Stromal cell of bone marrow (primary cell): ENCODE measurements at places on chromosomes 1 and 21.

DNA sequence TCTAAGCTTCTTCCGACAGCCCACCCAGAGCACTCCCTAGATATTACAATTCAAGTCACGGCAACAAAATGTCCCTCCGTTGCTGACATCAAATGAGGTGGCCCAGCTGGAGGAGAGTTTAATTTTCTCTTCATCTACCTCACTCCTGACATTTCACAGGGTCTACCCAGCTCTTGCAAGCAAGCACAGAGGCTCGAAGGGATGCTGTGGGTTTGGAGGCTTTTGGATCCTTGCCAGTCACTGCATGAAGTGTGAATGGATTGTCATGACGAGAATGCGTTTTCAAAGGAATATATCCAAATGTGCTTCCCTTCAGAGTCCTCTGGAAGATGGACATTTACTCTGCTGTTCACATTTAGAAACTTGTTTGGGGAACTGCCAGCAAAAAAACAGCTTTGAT, 33.5 kb downstream of the CAPN8 start:
- no peak for DNase-seq

DNA sequence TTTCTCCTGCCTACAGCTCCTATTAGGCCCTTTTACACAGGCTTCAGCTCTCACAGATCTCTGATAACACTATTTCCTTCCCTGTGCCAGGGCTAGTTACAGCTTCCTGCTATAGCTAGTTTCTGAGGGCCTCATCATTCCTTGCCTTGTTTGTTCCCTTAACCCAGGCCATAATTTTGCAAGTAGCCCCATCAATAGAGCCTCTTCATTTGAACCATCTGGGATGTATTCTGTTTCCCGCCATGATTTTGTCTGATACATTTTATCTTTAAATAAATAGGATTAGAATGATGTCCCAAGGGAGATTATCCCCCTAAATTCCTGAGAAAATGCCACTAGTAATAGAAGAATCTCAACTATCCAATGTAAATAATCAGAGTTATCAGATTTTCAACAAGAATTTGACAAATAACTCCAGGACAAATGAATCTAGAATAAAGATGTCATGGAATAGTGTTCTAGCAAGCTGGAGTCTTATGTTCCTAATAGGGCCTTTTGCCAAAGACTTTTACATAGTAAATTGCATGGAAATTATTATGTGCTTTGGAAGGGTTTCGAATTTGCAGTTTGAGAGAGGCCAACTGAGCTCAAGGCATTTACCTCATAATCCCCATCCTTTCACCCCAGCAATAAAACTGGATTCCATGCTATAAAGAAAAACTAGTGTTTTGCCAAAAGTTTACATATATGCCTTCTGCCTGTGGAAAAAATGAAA, 16.1 kb downstream of the IFT25 start:
- no peak for DNase-seq

DNA sequence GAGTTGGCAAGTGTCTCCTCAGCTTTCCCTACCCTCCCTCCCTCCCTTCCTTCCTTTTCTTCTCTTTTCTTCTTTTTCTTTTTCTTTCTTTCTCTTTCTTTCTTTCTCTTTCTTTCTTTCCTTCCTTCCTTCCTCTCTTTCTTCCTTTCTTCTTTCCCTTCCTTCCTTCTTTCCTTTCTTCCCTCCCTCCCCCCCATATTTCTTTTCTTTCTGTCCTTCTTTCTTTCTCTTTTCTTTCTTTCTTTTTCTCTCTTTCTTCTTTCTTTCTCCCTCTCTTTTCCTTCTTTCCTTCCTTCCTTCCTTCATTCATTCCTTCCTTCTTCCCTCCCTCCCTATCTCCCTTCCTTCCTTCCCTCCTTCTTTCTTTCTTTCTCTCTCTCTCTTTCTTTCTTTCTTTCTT, 18.6 kb upstream of the TTC22 start:
- DNase-seq: no peak

DNA sequence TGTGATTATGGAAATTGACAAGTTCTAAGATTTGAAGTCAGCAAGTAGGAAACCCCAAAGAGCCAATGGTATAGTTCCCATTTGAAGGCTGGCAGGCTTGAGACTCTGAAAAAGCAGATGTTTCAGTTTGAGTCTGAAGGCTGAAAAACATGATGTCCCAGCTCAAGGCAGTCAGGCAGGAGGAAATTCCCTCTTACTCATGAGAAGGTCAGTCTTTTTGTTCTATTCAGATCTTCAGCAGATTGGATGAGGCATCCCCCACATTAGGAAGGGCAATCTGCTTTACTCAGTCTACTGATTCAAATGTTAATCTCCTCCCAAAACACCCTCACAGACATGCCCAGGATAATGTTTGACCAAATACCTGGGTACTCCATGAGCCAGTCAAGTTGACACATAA, 372.5 kb upstream of the ST6GALNAC5 start:
- no peak for DNase-seq

GRCh38 chr21:35258521-35258920, 209.4 kb upstream of the RUNX1 start:
- no peak for DNase-seq

DNA sequence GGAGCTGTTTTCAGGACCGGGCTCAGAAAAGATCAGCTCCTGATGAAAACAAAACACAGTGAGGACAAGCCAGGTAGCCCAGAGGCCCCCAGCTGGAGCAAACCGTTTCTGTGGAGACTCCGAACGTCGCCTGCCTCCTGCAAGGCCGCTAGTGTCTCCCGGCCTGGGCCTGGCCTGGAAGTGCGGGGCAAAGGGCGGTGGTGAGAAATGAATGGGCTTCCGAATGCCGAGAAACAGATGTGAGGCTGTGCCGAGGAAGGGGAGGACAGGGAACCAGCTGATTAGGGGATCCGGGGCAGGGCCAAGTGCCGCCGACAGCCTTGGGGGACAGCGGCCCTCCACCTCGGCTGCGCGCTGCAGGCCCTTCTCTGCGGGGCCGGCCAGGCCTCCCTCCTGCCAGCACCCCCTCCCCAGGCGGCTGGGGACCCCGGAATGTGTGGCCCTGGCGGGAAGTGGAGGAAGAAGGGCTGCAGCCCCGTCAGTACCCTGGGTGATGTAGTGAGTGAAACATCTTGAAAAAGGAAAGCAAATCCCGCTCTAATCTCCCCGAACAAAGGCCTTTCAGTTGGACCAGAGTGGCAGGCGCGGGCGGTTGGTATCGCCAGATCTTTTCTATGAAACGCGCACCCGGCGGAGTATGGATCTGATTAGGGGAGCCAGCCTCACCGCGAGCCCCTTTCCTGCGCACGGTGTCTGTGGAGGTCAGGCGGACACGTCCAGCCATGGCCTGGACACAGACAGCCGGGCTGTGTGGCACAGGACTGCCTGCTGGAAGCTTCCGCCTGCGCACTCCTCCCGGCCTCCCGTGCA, 52.6 kb downstream of the PRDM16 start:
- no peak for DNase-seq
